ENCODE measurements at places on chromosomes 4 and X.

DNA sequence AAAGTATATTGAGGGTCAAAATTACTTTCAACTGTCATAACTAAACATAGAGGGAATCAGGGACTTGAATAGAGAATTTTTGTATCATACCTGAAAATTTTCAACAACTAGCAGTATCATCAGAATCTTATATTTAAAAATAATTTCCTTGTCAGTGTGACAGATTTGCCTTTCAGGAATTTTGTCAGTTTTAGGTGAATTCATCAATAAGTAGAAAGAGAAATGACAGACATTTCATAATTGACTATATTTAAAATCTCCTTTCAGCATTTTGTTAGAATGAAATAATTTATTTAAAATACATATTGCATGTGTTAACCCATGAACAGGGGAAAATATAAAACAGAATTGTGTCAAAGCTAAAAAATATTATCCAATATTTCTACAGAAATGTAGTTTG is 8.6 kb upstream of the PDCL2 start:
- DNase-seq, result no peak

DNA sequence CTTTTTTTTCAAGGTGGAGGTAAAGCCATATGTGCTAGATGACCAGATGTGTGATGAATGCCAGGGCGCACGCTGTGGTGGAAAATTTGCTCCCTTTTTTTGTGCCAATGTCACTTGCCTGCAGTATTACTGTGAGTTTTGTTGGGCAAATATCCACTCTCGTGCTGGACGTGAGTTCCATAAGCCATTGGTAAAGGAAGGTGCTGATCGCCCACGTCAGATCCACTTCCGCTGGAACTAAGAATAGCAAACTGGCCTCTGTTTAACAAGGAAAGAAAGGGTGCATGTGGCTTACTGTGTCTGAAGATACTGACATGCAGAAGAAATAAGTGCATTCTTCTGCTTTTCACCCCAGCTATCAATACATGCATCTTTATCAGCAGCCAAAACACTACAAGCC is 63.9 kb downstream of the CPEB2 start:
- no peak for DNase-seq

- DNase-seq, result no peak
These were observed 10.0 kb upstream of the PSAPL1 start for GRCh38 chr4:7444731-7445130.

GRCh38 chr4:71389149-71389827 is 50.5 kb downstream of the SLC4A4 start:
- DNase-seq, result no peak

DNA sequence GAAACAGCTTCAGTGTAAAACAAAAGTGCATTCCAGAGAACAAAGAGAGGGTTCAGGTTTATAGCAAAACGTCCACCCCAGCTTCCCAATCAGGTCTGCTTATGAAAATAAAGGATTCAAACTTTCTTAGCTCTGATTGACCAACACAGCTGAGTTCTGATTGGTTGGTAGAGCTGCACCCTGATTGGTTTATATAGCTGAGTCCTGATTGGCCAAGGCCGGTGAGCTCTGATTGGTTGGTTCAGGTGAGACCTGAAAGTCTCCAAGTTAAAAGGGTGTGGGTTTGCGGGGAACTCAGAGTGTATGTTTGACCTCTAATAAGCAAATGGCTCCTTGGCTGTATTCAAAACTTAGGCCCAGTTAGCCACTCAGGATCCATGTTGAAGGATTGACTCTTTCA is 20.9 kb downstream of the CLRN2 start:
- DNase-seq, result no peak

DNA sequence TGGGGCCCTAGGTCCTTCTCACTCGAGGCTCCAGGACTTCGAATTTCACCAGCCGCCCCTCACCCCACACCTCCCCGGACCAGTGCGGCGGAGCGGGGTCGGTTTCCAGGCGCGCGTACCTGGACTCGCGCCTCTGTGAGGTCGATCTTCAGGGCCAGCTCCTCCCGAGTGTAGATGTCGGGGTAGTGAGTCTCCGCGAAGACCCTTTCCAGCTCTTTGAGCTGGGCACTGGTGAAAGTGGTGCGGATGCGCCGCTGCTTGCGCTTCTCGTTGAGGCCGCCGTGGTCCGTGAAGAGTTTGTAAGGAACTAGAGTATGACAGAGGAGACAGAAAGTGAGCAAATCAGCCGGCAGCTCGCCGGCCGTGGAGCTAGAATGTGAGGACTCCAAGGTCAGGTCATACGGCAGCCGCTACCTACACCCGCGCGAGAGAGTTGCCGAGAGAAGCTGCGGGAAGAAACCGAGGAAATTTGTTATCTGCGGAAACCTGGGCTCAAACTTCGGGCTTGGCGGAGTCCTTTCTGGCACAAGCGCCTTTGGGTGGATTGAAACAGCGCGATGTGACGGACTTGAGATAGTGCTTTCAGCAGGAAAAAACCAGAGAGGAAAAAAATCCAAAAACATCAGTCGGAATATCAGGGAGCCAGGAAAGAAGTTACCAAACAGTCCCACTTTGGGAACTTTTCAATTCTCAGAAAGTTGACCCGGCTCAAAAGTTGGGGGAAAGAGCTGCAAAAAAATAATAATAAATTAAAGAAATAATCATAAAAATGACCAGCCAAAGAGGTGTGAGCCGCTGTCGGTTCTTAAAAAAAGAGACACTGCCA is 1.1 kb downstream of the PHOX2B start:
- no peak for DNase-seq

- DNase-seq, result no peak
These were observed 49.4 kb upstream of the ENOX2 start for GRCh38 chrX:130952266-130953043.

DNA sequence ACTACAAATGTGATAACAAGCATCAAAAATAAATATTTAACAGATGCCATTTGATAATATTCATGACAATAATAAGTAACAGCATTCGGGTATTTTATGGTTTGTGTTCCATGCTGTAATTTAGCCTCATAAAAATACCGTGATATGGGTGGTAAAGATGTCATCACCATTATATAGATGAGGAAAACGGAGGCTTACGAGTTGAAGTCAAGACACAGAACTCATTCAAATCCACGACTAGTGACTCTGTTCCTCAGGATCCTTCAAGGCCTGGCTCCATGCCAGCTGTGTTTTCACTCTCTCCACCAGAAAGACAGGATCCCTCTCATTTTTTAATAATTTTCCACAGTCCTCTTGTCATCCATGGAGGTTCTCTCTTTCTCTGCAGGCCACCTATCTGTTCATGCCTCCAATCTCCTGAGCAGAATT is 94.5 kb downstream of the APBB2 start:
- DNase-seq, result no peak

GRCh38 chr4:151105454-151106032 is 6.1 kb downstream of the RPS3A start:
- DNase-seq, result no peak

- no peak for DNase-seq
These were observed 77.9 kb downstream of the CEP135 start for GRCh38 chr4:56026596-56026995.

- DNase-seq, result no peak
These were observed 8.0 kb downstream of the CFAP99 start for GRCh38 chr4:2426711-2427275.

GRCh38 chr4:18914182-18914581 is 892.6 kb upstream of the LCORL start:
- no peak for DNase-seq

- DNase-seq, result no peak
These were observed 652 bp downstream of the SRPX start for GRCh38 chrX:38220024-38220414.

DNA sequence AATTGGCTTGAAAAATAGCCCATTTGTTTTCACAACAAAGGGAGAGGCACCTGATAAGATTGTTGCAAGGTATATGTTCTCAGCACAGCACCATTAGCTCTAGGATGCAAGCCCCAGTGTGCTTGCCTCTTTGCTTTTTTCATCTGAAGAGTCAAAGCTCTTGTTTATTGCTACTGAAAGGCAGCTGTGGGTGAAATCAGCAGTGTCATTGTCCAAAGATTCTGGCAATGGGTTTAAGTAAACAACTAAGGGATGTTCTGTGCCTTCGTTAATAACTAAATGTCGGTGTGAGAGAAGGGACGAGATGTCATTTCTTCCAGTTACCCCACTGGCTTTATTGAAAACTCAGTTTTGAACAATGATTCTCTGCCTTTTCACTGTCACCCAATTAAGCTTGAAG is 567.7 kb downstream of the KCNIP4 start:
- DNase-seq, result no peak

DNA sequence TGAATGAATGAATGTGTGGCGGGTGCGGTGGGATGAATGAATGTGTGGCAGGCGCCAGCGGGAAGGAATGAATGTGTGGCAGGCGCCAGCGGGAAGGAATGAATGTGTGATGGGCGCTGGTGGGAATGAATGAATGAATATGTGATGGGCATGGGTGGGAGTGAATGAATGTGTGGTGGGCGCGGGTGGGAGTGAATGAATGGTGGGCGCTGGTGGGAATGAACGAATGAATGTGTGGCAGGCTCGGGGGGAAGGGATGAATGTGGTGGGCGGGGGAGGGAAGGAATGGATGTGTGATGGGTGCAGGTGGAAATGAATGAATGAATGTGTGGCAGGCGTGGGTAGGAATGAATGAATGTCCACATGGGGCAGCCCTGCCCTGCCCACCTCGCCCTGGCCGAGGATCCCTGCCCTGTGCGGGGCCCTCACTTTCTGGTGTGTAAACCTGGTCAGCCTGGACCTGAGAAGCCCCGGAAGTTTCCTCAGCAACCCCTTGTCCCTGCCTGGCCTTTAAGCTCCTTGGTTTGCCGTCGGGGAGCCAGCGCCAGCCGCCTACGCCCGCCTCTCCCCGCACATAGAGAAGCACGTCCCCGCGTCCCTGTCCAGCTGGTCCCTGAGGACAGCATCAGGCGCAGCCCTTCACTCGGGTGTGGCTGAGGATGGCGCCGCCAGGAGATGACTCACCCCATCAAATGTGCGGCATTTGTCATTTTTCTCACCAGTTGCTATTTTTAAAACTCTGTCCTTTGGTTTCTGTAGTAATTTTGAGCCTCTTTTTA is 112.8 kb upstream of the LRPAP1 start:
- no peak for DNase-seq

- no peak for DNase-seq
These were observed 33.4 kb downstream of the EGF start for GRCh38 chr4:109946120-109946519.

All from T-helper 9 cell (primary cell).